DMS79 treated with DMSO at 0.1 percent for 48 hours (cell line): ENCODE measurements at places on chromosomes 5 and 9.

DNA sequence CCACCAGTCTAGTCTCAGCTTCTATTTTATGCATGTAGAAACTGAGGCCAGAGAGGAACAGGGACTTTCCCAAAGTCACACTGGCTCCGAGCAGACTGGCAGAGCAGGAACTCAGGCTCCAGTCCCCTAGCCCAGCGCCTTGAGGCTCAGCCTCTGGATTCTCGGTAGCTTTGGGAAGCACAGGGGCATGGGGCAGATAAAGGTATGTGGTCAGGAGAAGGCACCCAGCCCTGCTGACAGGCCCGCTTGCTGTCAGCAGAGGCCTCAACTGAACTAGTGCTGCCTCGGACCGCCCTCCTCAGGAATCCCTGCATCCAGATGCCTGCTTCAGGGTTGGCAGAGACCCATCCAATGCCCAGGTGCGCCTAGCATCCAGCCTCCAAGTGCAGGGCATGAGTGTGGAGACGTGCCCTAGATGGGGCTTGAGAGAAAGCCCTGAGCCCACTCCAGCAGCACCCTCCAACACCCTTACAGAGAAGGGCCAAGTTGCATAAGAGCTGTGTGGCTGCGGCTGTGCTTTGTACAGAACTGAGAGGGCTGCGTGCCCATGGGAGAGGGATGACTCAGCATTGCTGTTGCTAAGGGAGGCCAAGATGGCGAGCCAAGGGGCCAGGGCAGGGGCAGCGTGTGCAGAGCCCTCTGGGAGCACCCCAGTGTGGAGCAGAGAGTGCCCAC lies 168.6 kb downstream of the MACROH2A1 start:
- DNase-seq: peak; percentile 4

GRCh38 chr9:6605202-6605601 lies 40.3 kb downstream of the GLDC start:
- DNase-seq: no peak

GRCh38 chr9:105541838-105542237 lies 16.1 kb upstream of the FKTN start:
- no peak for DNase-seq

GRCh38 chr5:11076945-11077613 lies 316.0 kb upstream of the DAP start:
- no peak for DNase-seq

DNA sequence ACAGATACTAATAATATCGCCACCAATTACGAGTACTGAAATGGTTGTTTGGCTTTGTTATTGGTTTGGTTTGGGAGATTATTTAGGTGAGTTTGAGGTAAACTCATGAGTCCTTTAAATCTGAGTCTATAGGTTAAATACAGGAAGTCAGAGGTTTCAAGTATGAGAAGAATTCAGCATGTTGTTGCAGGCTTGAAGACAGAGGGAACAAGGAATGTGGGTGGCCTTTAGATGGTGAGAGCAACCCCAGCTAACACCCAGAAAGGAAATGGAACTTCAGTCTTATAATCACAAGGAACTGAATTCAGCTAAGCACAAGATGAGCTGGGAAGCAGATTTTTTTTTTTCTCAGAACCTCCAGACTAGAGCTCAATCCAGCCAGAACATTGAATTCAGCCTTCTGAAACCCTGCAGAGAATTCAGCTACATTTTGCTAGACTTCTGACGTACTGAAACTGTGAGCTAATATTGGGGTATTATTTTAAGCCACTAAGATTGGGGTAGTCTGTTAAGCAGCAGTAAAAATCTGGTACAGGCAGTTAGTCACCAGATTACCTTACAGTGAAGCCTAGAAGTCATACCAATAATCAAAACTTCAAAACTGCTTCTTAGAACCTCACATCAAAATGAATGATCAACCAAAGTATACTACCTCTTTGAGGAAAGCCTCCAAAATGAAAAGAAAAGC lies 216.0 kb upstream of the PUM3 start:
- DNase-seq: no peak

GRCh38 chr5:56876327-56876726 lies 33.1 kb upstream of the SETD9 start:
- DNase-seq: no peak

DNA sequence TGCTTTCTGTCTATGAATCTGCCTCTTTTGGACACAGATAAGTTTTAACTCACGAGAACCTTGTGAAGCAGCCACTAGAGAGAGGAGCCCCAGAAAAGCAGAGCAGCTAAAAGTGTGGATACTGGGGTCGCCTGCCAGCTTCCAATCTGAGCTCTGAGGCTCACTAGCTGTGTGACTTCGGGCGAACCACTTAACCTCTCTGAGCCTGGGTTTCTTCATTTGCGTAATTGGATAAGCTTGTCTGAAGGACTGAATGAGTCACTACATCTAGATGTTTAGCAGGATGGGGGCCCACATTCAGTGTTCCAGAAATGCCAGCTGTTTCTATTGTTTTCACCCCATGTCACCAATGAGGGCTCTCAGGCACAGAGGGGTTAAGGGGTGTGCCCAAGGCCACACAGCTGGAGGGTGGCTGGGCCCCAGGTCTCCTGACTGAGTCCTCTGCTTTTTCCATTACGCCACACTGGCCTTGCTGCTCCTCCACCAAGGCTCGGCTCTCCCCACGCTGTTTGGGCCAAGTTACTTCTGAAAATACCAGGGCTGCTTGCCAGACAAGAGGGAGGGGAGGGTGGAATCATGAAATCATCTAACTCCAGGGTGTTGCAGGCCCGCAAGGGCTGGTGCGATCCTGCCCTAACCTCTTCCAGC lies 36.2 kb downstream of the SH3PXD2B start:
- no peak for DNase-seq

GRCh38 chr5:161676103-161676502 lies 9.4 kb upstream of the GABRA6 start:
- no peak for DNase-seq

DNA sequence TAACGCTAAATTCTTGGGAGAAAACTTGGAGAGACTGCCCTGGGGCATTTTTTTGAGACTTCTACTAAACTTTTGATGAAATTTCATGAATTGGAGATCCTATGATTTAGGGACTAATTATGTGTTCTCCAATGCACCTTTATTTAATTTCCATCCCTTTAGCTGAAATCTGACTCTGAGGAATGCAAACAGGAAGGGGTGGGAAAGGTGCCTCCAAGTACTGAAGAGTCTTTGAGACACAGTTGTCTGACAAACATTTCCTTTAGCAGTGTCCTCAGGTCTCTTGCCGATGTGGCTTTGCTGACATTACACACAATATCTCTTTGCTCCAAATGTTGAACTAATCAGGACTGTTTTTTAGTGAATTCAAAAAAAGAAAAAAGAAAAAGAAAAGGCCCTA lies 76.9 kb downstream of the LIX1 start:
- no peak for DNase-seq

DNA sequence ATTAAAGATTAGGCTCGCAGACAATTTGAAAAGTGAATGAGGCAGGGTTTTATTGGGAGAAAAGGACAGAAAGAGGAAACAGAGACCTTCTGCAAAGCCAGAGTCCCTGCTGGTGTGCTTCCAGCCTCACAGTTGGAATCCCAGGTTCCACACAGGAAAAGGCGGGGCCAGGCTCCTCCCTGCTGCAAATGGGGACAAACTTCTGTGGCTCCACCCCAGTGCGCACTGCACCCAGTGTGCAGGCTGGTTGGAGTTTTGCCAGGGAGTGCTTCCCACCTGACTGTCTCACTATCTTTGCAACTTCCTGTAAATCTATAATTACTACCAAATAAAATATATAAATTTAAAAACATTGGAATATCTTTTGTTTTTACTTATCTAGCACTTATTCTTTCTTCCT lies 386.0 kb upstream of the GRIN3A start:
- no peak for DNase-seq

GRCh38 chr5:85441156-85441555 lies 1056.5 kb upstream of the EDIL3 start:
- DNase-seq: no peak

DNA sequence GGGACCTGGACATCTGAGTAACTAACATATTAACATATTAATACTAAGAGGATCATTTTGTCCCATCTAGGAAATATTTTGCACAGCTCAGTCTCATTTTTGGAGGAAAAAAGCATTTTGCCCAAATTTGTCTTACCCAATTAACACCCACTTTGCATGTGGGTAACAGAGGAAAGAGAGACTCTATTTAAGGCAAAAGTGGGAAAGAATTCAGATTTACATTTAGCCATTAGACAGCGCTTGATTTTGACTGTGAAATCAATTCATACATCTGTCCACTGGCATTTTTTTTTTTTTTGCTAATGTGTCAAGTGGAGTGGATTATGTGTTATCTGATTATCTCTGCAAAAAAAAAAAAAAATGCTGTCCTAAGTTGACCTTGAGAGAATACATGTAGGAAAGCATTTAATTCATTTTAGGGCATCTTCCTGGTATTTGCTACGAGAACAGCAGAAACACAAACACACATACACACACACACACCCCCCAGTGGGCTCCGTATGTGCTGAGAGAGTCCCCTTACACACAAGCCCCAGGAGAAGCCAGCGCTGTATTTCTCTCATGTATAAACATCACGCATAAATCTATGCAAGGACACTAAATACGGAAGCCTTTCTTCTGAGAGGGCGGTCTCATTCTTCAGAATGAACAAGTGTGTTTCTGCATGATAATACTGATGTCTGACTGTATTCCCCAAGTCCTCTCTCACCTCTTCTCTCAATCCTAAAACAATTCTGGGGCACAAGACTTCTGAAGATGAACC lies 202.0 kb upstream of the KLF9 start:
- no peak for DNase-seq
